ENCODE measurements at places on chromosomes 7 and 10.
A peak's percentile ranks its signal among the peaks of the same experiment; 100 is the strongest.

DNA sequence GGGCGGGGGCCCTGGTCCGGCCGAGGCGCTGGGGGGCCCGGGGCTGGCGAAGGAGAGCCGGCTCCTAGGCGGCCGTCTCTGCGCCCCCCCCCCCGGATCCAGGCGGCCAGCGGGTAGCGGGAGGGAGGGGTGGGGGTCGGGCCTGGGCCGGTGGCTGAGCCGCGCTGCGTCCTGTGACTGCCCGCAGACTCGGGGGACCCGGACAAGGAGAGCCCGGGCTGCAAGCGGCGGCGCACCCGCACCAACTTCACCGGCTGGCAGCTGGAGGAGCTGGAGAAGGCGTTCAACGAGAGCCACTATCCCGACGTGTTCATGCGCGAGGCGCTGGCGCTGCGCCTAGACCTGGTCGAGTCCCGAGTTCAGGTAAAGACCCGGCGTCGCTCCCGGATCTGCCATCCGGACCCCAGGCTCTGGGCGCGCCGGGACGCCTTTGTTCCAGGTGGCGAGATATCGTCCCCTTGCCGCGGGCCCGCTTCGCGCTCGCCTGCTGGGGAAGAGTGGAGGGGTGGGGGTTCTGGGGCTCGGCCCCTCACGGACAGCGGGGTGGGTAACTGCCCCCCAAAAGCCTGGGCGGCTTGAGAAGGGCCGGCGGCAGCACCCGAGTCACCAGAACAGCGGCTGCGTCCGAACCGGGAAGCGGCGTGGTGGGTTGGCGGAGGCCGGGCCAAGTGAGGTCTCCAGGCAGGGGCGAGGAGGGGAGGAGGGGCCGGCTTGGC, 819 bp downstream of the UNCX start:
- DNase-seq: no peak

DNA sequence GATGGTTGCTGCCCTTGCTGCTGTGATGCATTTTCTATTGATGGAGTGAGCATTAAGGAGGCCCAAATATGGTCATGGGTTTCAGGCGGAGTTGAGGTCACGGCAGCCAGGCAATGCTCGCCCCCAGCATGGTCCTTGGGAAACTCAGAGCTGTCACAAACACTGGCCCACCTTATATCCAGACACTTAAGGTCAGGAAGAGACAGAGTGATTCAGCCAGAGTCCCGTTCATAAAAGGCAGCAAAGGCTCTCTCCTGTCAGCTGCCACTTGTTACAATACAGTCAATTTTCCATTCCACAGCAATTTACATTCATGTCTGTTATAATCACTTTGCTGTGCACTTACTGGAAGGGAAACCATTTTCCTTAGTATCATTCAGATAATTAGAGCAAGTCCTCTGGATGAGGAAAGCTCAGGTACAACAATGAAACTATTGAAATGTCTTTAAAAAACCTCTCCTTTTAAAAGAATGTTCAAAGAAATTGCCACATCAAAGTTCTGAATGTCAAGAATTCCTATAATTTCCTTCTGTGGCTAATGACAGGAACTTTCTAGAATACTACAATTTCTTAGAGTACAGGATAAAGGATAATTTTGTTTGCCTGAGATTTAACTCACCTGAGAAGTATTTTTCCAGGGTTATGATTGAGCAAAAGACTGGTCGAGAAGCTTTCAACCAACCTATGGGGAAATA, 14.8 kb upstream of the ANKRD1 start:
- DNase-seq: peak; percentile 42

GRCh38 chr7:116984917-116985316, 31.6 kb downstream of the ST7 start:
- peak; percentile 42 for DNase-seq

GRCh38 chr7:141511676-141512396, 39.4 kb upstream of the AGK start:
- DNase-seq: no peak

- no peak for DNase-seq
These were observed 1.4 kb downstream of the TMEM243 start for GRCh38 chr7:87217983-87218653.

DNA sequence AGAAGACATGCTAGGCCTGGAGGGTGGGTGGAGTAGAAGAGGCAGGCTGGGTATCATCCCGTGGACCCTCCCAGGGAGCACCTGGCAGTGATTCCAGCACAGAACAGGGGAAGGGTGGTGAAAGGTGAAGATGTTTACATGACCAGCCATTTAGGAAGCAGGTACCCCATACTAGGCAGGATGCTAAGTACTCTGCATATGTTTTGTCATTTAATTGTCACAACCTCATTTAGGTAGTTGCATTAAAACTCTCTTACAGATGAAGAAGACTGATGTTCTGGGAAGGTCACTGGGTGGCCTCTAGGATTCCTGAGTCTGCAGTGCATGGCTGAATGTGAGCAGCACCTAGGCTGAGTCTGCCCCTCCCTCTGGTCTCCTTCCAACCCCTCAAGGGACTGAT, 15.2 kb downstream of the ITPRIP start:
- no peak for DNase-seq

- no peak for DNase-seq
These were observed 103.4 kb upstream of the DLX6 start for GRCh38 chr7:96901822-96902445.

- no peak for DNase-seq
These were observed 294.3 kb upstream of the PFKP start for GRCh38 chr10:2772816-2773631.

GRCh38 chr10:23558361-23558799, 119.5 kb downstream of the OTUD1 start:
- no peak for DNase-seq

DNA sequence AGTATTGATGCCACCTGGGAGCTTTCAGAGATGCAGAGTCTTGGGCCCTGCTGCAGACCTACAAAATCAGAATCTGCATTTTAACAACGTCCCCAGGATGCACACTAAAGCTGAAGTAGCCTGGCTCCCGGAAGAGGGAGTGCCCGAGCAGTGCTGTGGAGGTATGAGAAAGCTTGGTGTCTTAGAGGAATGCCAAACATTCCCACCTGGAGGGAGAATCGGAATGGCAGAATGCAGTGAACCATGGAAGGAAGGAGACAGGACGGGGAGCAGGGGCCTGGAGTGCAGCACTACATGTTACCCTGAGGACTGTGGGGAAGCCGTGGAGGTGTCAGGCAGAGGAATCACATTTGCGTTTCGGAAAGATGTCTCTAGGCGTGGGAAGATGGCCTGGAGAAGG, 90.9 kb downstream of the AOAH start:
- DNase-seq: no peak

Data from fibroblast of skin of back (primary cell).